Vagina (tissue), 2 donors: ENCODE measurements at places on chromosomes 12 and 14.

GRCh38 chr14:56554301-56554700, 25.3 kb upstream of the TMEM260 start:
- DNase-seq: no peak

DNA sequence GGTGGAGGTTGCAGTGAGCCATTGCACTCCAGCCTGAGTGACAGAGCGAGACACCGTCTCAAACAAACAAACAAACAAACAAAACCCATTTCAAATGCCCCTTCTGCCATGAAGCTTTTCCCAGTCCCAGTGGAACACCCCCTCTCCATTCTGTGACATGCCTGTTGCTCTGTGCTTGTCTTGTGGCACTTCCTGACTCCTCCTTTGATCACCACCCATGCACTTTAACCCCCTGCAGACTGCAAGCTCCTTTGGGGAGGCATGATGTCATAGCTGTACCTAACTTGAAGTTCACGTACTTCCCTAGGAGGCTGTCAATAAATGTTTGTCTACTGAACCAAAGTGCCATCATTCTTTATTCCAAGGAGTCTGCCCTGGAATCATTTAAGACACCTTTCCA, 64.7 kb downstream of the TMCC3 start:
- no peak for DNase-seq

DNA sequence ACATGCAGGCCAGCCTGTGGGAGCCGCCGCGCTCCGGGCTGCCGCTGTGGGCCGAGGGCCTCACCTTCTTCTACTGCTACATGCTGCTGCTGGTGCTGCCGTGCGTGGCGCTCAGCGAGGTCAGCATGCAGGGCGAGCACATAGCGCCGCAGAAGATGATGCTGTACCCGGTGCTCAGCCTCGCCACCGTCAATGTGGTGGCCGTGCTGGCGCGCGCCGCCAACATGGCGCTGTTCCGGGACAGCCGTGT, 2.9 kb downstream of the TMEM121 start:
- DNase-seq: no peak

DNA sequence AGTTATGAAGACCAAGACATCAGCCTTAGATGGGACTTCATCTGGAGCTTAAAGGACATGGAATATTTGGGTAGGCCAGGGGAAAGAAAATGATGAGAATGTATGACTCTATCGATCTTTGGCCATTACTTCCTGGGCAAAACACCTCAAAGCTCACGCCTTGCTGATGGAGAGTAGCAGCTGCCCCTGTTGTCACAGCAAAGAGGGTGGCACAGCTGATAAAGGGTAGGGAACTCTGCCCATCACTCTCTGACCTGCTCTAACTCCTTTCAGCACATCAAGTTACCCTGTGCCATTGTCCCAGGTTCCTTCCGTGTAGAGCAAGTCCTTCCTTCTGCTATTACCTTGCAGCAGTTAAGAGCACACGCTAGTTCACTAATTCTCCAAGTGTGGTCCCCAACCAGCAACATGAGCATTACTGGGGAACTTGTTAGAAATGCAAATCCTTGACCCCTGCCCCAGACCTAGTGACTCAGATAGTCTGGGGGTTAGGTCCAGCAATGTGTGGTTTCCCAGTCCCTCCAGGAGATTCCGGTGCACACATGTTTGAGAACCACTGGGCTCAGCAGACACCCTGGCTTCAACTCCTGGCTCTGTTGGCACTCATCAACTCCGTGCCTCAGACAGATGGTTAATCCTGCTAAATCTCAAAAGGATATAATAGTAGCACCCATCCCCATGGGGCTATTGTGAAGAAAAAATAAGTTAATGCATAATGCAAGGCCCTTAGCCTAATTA, 93.7 kb upstream of the EEA1 start:
- DNase-seq: no peak

- DNase-seq: no peak
Measured at GRCh38 chr14:35374263-35374712, 30.3 kb downstream of the NFKBIA start.

GRCh38 chr14:93368996-93369712, 22.2 kb downstream of the COX8C start:
- DNase-seq: no peak

GRCh38 chr12:123571343-123571813, 13.0 kb upstream of the TMED2 start:
- DNase-seq: no peak

DNA sequence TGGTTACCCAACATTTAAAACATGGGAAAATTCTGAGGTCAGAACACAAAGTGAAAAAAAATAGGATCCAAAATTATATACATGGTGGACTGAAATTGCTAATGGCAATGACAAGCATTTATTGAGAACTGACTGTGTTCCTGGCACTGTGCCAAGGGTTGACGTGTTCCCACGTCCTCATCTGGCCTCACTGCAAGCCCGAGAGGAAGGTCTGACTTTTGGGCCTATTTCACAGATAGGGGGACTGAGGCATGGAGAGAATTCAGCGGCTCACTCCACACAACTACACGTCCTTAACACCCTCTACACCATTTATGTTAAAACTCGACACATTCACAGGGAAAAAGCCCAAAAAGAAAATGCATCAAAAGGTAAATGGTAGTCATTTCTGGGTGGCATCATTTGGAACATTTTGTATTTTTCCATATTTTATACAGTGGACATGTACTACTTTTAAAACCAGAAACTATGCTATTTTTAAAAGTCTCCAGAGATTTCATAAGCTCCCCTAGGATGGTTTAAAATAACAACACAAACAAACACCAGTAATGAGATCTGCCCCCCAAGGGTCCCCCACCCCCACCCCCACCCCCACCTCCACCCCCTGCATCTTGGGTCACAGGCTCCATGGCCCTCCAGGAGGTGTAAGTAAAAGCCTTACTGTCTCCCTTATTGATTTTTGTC, 27.7 kb downstream of the CLMN start:
- DNase-seq: no peak
